Fibroblast of lung (primary cell): ENCODE measurements at places on chromosomes 2 and 18.

DNA sequence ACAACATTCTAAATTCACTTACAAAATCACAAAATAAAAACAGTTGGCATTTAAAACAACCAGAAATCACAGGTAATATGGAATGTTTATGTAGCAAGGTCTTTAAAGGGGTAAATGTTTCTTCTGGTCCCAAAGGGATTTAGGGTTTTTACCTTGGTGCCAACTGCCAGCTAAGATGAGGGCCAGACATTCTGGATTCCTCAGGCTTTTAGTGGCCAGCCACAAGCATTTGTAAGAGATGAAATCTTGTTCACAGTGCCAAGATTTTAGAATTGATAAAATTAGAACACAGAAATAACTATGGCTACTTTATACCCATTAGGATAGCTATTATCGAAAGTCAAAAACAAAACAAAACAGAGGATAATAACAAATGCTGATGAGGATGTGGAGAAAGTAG, 60.4 kb upstream of the CDKL4 start:
- DNase-seq = no peak

DNA sequence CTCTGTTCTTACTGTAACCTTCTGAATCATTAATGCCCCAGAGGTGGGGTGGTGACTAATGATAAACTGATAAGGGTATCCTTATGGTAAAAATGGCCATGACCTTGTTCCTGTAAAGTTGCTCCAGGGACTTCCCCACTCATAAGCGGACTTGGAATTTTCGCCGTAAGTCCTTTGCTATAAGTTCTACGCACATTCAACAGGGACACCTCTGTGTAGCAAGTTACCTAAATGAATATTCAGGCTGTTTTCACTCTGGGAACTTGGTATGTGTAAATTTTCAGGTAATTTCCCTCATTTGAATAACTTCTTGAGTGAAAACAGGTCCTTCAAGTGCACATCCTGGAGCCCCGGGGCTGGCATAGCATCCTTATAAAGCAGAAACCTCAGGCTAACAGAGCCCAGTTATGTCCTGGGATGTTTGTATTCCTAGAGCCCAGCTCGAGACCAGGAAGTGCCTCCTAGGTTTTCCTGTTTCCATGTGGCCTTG, 9.4 kb upstream of the AGFG1 start:
- no peak for DNase-seq

GRCh38 chr2:201768918-201769317, 11.8 kb downstream of the ALS2 start:
- peak; percentile 80 for DNase-seq

GRCh38 chr2:222232839-222233238, 66.0 kb downstream of the PAX3 start:
- no peak for DNase-seq

- DNase-seq = no peak
Measured at GRCh38 chr2:172096626-172097547, 5.8 kb downstream of the DLX2 start.

DNA sequence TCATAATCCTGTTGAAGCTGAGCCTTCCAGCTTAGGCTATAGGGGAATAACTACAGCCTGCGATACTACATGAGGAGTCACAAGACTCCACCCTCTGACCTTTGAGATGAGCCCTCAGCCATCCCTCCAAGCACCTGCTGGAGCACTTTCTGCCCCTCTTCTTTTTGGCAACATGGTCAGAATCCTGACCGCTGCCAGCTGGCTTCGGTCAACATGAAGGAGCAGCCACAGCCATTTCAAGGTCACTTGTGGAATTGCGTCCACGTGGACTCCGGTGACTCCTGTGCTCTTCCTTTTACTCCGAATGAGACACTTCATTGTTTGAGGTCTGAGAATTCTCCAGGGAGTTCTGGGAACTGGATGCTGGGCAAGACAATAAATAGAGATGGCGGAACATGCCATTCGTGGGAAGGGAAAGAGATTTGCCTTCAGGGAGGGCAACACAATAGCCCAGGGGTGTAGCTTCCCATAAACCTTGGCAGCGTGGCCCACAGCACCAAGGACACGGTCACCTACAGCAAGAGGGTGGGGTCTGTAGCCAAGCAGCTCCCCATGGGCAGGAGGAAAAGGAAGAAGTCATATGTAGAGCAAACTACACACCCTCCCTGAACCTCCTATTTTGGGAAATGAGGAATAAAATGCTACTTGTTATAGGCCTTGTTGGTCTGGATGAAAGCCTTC, 73.3 kb upstream of the PPP1CB start:
- no peak for DNase-seq

DNA sequence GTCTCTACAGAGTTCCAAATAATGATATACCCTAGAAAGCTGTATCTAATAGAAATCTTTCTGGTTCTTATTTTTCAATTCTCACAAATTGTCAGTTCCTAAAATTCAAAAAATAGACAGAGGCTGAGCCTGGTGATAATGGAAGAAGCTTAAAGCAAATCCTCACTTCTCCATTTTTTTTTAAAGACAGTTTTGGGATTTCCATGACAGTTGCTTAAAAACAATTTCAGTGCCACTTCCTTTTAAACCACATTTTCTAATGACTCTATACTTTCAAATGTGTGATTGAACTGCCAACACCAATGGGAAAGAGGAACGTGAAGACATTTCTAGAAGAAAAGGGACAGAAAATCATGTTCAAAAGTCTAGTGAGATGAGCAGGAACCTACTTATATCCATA, 4.0 kb downstream of the GKN2 start:
- DNase-seq = no peak

DNA sequence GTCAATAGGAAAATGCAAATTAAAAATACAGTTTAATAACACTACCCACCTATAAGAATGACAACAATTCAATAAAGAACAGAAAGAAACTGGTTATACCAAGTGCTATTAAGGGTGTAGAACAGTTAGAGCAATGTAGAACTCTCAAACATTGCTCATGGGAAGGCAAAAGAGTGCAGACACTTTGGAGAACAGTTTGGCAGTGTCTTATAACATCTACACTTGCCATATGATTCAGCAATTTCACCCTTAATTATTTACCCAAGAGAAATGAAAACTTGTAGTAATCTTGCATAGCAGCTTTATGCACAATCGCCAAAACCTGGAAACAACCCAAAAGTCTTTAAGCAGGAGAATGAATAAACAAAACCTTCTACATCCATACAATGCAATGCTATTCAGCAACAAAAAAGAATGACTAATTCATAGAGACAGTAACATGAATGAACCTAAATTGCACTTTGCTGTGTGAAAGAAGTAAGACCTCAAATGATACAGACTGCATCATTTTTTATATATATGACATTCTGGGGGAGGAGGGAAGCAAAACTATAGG, 455.2 kb downstream of the THSD7B start:
- peak; percentile 73 for DNase-seq

DNA sequence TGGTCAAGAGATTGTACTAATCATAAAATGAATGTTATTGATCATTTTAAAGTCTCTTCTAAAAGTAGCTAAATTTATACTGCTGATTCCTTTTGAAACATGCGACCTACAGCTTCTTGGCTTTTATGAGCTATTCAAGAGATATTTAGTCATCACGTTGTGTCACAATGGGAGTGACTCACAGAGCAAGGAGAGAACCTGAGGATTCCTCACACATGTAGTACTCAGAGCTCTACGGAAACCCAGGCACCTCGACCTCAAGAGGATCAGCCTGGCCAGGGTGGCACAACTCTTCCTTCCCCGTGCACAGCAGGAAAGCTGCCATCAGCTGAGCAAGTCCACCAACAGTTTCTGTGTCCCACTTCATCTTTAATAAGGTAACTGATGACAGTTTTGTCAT, at the start of gene DHRS9:
Gene DHRS9 (plus strand): TSS at position 223 of the 400 bp plus-strand sequence. CDS start 12,019 bp downstream, outside the sequence.
- DNase-seq = peak; percentile 89

DNA sequence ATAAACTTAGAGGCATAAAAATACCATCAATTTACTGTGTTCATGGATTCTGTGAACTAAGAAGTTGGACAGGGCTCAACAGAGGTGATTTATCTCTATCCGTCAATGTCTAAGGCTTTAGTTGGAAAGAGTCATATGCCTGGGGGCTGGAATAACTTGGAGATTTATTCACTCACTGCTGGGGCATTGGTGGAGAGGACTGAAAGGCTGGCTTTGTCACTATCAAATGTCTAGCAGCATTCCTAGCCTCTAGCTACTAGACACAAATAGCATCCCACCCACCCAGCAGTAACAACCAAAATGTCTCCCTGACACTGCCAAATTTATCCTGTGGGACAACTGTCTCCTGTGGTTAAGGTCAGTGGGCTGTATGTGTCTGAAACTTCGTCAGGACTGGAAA, 71.0 kb downstream of the EVA1A start:
- DNase-seq = no peak

- no peak for DNase-seq
Measured at GRCh38 chr2:233800208-233800607, 22.1 kb downstream of the MROH2A start.

- no peak for DNase-seq
Measured at GRCh38 chr2:238376884-238377391, 49.8 kb upstream of the ASB1 start.

DNA sequence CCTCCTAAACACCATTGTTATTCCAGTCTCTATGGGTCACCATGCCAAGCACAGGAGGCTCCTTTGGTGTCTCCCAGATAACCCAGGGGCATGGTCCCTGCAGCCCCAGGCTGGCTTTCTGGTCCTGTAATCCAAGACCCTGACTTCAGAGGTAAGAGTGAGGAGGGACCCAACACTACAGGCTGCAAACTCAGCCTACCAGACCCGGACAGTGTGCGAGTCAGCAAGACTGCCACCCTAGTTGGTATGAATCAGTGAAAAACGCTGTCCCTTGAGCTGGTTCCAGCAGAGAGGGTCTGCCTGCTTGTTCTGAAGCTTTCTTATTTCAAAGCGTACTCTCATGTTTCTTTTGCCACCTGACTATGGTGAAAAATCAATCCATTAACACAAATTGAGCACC, 47.6 kb upstream of the ZFP36L2 start:
- DNase-seq = no peak

DNA sequence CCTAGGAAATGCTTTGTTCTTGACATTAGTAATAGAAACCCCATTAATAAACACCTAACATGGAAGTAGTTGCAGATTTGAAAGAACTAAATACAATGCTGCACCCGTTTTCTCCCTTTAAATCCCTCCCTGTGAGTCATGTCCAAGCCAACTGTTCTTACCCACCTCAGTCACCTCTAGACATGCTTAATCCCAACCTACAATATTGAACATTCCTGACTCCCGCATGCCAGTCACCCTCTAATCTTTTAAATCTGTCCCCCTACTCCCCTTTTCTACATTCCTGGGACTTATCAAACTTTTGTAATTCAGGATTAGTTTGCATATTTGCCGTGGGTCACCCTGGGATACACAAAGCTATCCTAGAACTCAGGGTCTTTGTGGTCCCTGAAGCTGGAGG, 374.6 kb downstream of the IRS1 start:
- no peak for DNase-seq

DNA sequence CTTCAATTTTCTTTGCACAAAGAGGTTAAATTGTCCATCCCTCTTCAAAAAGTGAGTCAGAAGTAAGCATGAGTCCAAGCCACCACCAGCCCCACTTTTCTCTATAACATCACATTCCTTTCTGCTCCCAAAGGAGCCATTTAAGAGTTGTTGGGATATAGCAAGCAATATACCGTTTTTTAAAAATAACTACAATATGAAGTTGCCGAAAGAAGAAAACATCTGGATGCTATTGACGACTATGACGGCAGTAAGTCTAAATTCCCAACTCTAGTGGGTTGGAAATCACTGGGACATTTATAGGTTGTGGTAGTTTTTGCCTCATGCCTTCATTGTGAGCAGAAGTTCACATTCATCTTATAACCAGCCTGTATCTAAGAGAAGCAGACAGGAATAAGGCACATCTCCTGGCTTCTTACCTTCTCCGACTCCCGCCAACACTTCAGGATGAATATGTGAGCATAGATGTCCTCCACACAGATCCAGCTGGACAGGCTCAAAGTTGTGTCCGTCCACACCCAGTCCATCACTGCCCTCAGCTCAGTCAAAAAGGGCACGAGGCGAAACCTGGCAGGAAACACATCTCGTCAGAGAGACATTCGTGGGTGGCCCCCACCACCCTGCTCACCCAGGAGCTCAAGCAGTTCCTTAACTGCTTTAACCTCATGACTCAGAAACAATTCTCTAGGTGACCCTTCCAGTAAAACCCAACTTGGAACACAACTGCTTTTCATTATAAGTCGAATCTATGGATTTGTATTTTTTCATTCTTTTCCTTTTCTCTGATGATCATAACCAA, 163.6 kb downstream of the NAPG start:
- no peak for DNase-seq

DNA sequence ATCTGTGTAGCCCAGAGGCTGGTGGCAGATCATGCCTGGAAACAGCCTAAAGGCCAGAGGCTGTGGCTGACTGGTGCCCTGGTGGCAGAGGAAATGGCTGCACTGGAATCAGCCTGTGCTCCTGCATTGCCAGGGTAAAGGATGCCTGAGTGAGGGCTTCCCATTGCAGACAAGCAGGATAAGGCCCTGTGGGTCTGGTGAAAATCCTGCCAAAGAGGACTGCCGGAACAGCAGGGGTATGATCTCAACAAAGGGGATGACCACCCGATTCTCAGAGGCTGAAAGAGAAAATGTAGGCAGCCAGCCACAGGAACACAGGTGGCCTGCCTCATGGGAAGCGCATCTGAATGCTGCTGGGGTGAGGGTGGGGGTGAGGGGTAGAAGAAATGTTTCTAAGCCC, 48.2 kb downstream of the FBXO48 start:
- no peak for DNase-seq

- DNase-seq = peak; percentile 58
Measured at GRCh38 chr2:218569661-218570500, 1.2 kb downstream of the CNOT9 start.

DNA sequence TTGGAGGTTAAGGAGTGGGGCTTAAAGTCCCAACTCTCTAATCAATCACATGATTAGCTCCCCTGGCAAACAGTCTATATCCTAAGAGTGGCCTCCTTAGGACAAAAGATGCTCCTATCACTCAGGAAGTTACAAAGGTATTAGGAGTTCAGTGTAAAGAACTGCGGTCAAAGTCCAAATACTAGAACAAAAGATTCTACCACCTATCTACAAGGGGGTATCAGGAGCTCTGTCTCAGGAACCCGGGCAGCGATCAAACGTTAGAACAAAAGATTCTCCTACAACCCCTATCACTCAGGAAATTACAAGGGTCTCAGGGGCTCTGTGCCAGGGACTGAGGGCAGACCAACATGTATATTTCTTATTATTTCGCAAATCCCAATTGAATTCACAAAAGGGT, 58.0 kb downstream of the DTNB start:
- no peak for DNase-seq

DNA sequence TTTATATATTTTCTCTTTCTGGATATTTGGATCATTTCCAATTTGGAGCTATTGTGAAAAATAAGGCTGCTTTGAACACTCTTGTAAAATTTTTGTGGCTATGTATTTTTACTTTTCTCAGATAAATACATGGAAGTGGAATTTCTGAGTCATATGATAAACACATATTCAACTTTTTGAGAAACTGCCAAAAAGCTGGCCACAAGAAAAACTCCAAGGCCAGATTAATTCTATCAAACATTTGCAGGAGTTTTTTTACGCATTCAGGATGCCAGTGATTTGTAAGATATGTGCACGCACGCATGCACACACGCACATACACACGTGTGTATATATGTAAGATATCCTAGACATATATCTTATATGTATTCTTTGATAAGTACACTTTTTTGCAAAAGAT, 477.5 kb upstream of the SPHKAP start:
- DNase-seq = peak; percentile 96

- DNase-seq = no peak
Measured at GRCh38 chr2:12881952-12882351, 165.2 kb downstream of the TRIB2 start.
